Stimulated activated CD4-positive, alpha-beta T cell treated with anti-CD3 and anti-CD28 coated beads, TNF-alpha, amount 100 ng/mL, for 1 hour (primary cell): ENCODE measurements at places on chromosomes 2 and 18.

DNA sequence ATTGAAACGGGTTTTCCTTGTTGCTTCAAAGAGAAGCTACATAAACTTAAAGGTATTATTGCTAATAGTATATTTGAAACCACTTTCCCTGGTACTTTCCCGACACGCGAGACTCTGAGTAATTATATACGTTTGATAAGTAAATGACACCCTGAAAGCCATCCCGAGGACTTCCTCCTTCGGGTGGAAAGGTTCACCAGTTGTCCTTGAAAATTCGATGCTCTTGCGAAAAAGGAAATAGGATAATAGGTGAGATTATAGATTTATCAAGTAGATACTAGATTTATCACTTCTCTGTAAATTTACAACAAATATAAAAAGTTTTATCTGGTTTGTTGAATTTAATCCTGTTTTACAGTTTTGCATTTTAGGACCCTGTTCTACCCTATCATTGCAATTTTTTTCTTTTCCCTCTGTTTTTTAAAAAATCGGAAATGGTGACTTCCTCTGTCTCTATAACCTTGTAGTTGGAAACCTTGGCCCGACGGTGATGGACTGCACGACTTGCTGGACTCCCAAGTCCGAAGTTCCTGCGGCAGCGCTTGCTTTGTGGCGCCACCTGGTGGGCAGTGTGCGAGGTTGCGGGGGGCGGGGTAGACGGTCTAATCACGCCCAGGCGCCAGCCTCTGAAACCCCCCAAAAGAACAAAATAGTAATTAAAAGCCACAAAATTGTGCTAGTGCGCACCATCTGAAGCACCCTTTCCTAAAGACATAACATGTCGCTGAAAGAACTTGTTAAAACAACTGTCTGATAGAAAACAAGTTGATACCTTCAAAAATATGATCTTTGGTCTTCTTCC is 972 bp upstream of the DLX2 start:
- no peak for DNase-seq

DNA sequence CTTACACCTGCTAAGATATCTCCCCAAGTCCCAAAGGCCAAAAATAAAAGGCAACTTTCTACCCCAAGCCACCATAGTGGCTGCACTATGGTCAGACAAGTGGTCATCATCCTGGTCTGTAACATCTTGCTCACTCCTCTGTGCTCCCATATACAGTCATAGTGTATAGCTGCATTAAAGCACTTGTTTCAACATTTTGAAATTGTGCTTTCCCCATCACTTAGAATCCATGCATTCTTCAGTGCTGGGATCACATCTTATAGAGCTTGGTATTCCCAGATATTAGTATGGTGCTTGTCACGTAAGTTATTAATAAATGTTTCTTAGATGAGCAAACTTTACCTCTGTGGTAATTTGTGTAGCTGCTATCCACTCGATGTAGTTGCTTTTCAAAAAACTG is 40.4 kb upstream of the CDC42EP3 start:
- no peak for DNase-seq

GRCh38 chr2:493228-493627 is 184.0 kb downstream of the TMEM18 start:
- no peak for DNase-seq

DNA sequence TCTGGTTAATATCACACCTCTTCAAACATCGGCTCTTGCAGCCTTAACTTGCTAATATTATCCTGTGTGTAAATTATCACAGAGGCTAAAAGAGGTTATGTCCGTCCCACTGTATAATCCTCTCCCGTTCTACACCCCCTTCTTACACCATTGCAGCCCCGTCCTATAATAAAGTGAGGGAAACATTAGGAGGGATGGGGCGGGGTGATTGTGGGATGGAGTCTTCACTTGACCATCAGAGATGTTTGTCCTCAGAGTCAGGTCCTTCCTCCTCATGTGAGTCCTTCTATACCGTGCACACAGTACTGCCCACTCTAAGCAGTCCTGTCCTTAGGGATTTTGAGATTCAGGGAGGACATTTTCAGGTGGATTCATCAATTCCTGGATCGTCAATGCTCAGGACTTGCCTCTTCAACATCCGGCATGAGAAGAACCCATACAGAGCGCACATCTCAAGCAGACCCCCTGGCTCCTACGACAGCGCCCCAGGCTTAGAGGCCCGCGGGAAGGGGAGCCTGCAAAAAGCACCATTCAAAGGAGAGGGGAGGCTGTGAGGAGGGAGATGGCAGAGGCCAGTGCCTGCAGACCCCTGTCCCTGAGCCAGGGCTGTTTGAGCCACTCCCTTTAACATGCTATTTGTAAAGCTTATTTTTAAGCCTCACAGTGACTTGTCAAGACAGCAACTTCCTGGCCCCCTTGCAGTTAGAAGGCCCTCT is 42.8 kb upstream of the ASB18 start:
- DNase-seq: no peak

DNA sequence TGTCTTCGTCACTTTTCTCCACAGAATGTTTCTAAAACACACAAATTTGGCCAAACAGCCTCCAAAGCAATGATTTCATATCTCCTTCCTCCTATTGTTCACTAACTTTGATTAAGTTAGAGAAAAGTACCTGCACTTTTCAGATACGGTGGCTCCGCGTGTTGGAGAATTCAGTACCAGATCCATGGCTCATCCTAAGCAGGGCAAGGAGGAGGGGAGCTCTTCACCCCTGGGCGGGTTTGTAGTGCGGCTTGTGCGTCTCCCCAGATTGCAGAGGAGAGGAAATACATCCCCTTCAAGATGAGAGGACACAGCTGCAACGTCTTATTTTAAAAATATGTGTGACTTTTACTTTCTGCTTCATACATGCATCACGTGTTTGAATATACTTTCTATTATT is 333.0 kb downstream of the AGAP1 start:
- DNase-seq: no peak

- no peak for DNase-seq
Observed at GRCh38 chr18:25646971-25647370, 295.0 kb upstream of the ZNF521 start.

DNA sequence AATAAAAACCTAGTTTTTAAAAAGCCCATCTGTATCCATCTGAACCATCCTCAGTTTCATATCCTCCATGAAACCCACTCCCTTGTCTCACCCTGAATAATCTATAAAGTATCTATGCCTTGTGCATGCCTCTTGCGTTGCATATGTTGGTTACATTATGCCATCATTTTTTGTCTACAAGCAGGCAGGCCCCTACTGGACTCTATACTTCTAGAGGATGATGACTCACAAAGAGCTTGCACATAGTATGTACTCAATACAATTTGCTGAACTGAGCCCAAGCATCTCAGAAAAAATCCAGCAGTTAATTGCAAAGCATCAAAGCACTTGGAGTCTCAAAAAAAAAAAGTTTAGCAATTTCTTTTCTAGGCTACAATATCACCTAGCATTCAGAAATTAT is 95.6 kb downstream of the DYM start:
- no peak for DNase-seq

DNA sequence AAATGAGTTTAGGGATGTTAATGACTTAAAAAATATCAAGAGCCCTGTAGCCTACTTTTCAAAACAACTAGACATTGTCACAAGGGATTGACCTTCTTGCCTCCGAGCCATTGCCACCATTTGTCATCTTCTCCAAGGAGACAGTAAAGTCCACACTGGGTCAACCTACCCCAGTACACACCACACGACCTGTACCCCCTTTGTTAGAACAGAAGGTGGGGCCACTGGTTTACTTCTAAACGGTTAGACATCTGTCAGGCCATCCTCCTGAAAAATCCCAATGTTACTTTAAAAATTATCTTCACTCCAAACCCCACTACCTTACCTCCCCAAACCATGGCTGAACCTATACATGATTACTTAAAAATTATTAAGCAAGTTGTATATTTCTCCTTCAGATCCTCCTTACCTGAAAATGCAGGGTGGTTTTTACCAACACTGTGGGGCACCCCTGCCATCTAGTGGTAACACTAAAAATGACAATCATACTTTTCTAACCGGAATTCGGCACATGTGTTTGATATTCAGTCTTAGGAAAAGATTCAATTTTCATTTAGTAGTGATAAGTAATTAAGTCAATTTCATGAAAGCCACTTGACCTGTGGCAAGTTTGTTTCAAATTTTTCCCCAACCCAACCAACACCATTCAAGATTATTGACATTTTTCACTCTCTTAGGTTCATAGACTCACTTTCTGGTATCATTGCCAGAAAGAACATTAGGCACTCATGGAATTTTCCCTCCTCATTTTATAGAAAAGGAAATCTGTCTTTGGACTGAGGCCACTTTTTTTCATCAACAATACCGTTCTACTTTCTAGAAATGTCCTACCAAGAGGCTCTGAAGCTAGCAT is 265.3 kb upstream of the PKDCC start:
- DNase-seq: no peak

DNA sequence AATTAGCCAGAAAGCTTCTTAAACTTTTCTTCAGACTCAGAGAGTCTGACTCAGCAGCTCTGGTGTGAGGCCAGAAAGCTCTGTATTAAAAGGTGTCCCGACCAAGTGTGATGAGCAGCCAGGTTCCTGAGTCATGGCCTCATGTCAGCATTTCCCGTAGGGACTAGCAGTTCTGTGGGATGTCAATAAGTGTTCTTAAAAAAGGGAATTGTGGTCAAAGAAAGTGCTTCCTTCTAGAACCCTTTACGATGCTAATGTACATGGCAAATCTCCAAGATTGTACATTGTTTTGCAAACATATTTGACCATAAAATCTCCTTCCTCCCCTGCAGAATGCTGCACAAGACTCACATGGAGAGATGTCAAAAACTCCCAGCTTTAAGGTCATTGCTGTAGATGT is 80.1 kb downstream of the PLA2R1 start:
- no peak for DNase-seq

- DNase-seq: no peak
Observed at GRCh38 chr18:34999756-35000289, 41.4 kb upstream of the MAPRE2 start.

DNA sequence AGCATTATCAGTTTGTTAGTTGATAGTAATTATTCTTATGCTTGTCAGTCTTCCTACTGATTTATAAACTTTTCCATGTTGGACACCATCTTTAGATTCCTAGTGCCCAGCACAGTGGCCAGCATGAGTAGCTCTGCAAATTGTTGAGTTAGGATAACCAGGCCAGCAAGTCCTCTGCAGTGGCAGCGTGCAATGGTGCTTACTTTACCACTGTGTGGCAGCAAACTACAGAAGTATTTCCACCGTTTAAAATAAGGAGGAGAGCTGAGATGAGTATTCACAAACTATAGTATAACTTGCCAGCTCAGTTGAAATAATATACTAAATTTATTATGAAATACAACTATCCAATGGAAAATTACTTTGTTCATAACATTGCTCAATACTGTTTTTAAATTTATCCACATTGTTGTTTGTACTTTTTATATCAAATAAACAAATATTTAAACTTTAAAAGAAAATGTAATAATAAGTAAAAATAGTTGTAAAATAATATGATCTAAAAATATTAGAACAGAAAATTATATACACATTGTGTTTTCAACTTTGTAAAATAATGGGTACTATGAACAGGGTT is 9.3 kb upstream of the THADA start:
- DNase-seq: no peak

- DNase-seq: no peak
Observed at GRCh38 chr18:25815659-25816058, 274.8 kb downstream of the SS18 start.

- DNase-seq: no peak
Observed at GRCh38 chr2:205637320-205637602, 45.0 kb upstream of the NRP2 start.

DNA sequence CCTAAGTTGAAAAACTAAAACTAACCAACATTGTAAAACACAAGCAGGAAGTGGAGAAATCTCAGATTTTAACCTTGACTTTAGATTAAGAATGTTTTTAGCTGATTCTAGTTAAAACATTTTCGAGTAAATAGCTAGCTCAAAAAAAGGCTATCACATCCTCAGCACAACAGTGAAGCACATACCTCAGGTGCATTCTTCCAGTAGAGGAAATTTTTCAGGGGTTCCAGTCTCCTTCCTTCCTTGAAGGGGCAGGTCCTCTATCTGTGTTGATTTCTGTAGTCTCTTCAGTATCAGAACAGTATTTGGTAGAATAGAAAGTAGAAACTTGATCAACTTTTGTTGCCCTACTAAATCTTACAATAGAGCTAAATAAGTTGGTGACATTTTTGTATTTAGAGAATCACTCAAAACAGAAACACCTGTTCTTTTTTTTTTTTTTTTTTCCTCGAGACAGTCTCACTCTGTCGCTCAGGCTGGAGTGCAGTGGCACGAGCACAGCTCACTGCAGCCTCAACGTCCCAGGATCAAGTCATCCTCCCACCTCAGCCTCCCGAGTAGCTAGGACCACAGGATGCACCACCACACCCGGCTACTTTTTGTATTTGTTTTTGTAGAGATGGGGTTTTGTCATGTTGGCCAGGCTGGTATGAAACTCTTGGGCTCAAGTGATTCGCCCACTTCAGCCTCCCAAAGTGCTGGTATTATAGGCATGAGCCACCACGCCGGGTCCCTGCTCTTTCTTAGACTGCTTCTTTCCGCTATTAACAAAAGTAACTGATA is 6.9 kb upstream of the GPR155 start:
- no peak for DNase-seq

GRCh38 chr2:174654419-174654941 is 56.9 kb upstream of the WIPF1 start:
- DNase-seq: no peak

DNA sequence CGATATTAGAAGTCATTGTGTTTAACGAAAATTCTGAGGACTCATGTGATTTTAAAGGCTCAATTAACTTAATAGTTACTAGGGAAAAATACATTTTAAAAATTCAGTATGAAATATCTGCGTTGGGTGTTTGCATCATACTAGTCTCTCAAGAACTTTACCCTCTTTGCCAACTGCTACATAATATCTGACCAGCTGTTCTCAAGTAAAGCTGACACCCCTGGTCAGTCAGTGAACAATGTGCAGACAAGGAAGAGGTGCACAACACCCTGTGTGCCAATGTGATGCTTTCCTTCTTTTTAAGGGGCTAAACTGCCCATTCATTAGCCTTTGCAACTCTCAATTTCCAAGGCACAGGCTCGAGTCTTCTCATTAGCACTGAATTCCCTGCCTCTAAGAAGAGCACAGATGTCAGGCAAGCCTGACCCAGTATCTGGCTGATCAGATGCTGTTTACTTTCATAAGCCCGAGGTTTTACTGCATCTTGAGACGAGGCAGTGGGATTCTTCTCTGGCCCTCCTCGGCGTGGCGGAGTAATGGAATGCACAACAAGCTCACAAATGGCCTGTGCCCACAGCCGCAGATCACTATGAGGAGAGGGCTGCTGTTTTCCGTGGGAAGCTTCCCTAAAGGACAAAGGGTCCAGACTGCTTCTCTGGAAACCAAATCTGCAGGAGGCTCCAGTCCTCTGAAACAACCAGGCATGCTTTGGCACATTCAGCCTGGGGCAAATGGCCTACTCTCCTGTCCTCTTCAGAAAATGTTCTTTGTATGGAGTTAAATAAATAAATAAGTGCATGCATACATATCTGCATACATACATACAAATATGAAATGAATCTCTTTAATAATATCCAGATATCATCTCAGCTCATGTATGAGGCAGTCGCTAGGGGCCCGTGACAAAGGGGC is 240.3 kb downstream of the ZNF521 start:
- DNase-seq: no peak

- DNase-seq: no peak
Observed at GRCh38 chr2:174749793-174750192, 14.5 kb downstream of the CHRNA1 start.
